ENCODE measurements at places on chromosomes 5 and 9.

DNA sequence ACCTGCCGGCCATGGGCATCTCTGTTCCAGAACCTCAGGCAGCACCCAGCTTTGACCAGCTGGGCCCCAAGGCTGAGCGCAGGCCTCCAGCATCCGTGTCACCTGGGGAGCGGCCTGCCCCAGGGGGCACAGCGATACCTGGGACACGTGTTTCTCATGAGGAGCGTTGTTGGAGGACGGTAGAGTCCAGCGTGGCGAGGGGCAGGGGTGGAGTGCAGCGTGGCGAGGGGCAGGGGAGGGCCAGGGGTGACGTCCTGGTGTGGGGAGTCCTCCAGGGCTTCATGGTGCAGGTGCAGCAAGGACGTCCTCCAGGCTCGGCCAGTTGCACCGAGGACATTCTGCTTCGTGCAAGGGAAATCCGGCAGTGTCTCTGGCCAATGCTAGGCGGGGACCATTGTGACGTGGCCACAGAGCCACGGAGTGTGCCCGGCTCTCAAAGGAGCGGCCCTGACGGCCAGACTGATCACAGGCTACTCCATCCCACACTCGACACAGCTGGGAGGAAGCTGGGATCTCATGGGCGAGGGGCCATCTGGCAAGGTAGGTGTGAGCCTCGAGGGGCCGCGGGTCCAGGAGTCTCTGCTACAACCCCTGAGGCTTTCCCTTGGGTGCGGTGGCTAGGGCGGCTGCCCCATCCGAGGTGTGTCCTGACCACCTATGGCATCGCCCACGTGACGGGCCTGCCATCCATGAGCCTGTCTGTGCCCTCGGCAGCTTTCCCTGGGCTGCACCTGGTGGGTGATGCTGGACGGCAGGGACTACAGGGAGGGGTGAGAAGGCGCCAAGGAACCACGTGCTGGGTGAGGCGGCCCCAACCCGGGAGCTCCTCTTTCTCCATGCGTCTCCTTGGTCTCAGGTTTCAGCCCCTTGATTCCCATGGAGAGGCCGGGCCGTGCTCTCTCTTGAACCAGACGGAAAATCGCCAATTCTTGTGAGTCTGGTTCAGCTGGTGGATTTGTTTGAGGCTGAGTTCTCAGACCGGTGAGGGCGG is 33.8 kb downstream of the SLC9A3 start:
- DNase-seq: no peak

DNA sequence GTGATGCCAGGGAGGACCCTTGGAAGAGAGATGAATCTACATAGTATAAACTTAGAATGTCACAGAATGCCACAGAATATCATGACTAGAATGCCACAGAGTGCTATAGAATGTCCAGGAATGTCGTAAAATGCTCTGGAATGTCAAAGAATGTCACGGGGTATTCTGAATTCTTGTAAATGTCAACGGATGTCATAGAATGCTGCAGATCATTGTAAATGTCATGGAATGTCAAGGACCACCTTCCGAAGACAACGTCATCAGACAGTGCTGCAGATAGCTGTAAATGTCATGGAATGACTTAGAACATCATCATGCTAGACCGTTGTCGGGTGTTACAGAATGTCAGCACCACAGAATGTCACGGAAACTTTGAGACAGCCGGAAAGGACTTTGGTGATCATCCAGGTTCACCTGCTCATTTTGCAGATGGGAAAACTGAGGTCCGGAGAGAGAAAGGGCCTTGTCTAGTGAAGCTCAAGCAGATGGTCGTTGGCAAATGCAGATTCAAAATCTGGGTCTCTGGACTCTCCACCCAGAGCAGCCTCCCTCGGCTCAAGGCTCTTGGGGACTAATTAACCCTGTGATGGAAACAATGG is 117.1 kb downstream of the LHX2 start:
- DNase-seq: no peak

DNA sequence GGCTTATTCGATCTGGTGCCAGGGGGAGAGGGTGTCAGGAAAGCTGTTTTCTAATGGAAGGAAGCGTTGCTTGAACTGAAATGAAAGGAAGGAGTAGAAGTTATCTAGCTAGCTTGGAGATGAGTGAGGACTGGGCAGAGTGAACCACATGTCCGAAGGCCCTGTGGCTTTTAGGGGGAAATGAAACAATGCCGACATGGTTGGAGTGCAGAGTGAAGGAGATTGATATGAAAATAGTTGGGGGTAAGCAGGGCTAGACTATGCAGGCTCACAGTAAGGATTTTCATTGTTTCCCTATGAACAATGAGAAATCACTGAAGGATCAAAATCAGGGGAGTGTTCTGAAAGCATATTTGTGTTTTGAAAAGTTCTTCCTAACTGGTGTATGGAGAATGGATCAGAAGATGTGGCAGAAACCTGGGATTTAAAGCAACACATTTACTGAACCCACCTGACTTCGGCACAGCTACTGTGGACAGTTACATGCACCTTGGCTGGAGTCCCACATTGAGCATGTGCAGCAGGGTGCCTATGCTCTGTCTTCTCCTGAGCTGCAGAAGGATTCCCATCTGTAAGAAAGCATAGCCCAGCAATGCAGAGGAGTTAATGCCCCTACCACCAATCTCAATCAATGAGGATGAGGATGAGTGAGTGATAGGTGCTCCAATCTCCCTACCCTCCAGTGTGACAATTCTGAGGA is 144.4 kb upstream of the TBCA start:
- DNase-seq: no peak

- no peak for DNase-seq
Observed at GRCh38 chr5:848671-849111, 2.1 kb downstream of the ZDHHC11 start.

DNA sequence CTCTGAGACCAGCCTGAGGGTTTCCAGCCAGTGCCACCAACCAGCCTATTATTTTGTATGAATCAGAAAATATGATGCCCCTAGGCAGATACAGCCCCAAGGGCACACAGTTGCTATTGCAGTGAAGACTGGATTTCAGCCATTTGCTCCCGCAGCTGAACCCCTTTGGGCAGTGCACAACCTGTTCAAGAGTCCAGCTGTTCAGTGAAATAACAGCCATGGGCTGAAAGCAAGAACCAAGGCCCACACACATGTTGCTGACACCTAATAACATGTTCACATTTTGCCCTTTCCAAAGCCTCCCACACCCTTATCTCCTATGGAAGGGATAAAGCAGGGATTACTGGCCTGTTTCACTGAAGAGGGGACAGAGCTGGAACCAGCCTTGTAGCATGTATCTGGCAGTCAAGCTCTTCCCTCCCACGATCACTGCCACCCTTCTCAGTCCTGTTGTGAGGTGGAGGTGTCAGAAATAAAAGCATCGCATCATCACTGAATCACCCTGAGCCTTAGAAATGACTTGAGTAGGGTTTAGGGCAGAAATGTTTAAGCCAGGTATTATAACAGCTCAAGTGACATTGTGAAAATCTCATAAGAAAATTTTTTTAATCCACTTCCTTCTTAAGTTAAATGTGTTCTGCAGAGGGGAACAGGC is 137.1 kb upstream of the FSTL4 start:
- DNase-seq: no peak

- DNase-seq: peak; percentile 60
Observed at GRCh38 chr5:174323878-174324281, 278.4 kb downstream of the NSG2 start.

DNA sequence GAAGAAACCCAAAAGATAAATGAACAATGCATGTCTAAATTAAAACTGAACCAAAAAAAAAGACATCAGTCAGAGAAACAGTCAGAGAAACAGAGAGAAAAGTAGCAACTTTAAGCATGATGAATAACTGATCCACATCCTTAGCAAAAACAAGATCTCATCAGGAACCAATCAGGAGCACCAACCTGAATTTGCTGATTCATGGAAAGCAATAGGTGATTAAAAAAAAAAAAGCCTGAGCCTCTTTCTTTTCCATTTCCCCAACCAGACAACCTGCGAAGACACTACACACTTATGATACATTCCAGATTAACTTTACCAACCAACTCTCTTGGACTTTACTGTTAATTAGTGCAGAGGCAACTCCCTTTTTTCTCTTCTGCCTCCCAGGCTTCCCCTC is 112.7 kb upstream of the TAS2R1 start:
- no peak for DNase-seq

DNA sequence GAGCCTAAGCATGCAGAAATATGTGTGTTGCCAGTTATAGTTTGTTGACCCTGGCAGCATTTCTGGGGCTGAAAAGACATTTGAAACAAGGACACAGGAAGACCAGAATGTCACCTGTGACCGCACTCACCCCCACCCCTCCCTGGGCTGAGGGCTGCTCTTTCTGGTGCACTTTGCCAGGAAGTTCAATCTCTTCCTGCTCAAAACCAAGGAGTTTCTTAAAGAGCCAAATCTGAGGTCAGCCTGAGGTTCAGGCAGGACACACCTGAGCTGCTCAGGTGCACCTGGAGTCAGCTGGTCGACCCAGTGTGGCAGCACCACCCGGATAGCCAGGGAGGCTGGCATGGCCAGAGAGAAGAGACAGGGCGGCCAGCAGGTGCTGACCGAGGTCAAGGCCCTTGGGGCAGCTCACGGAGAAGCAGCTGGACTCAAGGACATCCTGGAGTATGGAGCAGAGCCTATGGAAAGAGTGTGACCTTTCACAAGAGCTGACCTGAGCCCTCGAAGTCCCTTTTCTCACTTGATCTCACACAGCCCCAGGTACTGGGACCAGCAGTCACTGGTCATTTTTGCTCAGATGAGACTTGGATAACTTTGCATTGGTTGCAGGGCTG is 376.9 kb upstream of the IRX4 start:
- DNase-seq: no peak

DNA sequence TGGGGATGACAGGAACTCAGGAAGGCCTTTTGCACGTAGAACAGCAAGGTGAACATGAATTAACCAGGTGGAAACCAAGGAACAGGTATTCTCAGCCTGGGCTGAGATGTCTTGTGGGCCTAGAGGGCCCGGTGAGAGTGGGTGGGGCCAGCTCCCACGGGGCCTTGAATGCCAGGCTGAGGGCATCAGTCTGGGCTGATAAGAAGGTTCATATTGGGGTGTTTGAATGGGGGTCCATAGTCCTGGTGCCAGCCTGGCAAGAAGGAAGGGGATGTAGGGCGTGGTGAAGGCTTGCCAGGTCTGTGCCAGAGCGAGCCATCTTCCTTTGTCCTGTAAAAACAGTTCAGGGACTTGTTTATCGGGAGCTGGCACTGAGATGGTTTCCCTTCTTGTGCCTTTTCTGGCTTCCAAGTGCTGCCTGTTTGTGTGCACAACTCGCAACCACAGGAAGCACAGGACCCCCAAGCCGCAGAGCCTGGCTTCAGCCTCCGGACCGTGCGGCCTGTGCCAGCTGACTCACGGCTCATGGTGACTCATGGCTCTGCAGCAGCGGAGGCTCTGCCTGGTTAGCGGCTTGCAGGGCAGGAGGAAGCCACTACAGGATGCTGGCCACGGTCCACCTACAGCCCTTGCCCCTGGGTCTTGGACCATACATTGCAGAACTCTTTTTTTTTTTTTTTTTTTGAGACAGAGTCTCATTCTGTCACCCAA is 2.4 kb downstream of the CARD19 start:
- peak; percentile 93 for DNase-seq

DNA sequence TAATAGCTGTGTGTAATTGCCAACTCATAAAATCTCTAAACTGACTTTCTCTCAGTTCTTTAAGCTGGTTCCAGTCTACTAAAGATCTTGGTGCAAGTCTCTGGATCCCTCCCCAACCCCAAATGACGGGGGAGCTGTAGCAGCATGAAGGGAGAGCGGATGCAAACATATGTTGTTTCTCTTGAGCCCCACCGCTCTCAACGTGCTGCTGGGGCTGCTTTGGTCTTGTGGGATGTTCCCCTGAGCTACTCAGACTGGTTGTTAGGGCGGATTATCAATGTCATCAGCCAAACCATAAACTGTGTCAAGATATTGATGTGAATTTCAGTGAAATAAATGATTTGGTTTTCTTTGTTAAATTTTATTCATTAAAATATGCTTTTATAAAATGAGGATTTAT is 40.9 kb upstream of the APC start:
- DNase-seq: no peak

DNA sequence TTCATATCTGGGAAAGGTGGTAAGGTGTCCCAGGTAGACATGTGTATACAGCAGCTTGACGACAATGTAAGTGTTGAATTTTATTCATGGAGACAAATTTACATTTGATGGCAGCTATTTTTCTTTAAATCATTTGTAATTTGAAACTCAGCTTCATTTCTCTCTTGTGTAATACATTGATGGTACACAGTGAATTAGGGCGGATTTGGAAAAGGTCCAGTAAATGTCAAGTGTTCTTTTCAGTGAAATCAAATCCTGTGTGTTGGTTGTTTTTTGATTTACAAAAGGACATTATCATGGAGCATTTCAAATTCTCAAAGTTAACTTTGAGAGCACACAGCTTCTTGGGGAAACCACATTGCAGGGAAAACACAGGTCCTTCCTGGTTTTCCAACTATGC is 30.0 kb upstream of the PCSK1 start:
- no peak for DNase-seq

- DNase-seq: peak; percentile 70
Observed at GRCh38 chr9:97900103-97900737, 22.1 kb downstream of the TRMO start.

DNA sequence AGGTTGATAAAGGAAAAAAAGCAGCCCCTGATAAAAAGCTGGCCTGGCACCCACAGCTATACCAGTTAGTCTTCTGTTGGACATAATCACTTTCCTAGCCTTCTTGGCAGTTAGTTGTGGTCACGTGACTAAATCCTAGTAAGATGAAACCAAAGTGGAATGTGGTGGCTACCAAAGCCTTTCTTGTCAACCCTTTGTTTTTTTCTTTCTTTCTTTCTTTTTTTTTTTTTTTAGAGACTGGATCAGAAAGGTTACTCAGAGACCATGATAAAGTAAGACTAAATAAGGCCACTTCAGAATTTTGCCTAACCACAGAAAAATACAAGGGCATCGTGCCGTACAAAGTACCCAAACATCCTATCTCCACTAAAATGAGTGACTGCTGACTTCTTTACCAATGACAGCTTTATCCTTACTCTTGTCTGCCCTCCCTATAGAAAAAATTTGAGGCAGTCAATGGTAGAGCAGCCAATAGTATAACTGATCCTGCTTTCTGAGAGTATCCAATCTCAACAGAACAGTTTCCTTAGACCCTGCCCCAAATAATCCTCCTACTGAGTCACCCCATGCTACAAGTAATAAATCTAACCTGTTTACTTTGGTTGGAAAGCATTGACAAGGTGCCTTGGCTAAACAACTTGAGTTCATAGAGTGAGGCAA is 14.2 kb upstream of the KIF27 start:
- peak; percentile 51 for DNase-seq

DNA sequence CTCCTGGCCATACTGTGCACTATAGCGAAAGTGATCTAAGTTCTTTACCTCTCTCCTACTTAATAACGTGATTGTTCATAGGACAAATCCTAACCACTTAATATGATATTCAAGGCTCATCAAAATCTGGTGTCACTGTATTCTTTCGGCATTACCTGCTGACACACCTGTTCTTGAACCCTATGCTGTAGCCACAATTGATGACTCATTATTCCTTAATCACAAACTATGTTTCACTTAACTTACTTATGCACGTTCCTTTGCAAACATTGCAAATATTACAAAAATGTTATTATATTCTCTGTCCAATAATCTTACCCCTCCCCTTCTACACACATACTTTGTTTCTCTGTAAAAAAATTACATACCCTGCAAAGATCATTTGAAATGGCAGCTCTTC is 158.1 kb upstream of the ADRA1B start:
- DNase-seq: no peak

GRCh38 chr9:32867026-32867425 is 83.7 kb downstream of the TMEM215 start:
- no peak for DNase-seq

Measured in RCC 7860 (cell line).